Spinal cord (tissue), 10 donors: ENCODE measurements at places on chromosomes 16 and 17. TPM values are rescaled to one million over a fixed set of nuclear protein-coding genes. Genes with fewer than 3 reads are reported as not detected.

DNA sequence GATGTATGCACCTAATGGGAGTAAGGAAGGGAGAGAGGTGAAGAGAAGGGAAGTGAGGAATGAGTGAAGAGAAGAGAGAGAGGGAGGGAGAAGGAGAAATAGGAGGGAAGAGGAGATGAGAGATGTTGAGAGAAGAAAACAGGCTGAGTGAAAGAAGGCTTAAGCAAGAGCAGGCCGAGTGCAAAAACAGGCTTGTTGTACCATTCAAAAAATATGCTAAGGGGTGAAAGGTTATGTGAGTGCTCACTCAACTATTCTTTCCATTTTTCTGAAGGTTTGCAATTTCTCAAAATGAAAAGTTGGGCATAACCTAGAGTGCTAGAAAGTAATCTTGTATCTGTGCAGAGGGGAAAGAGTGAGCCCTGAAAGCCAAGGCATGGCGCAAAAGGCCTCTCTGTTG is 22.9 kb downstream of the RPGRIP1L start:
- peaks cover 3% of the 10 kb centered on the region for H3K36me3 ChIP-seq
- no peaks in the 10 kb centered on the region for H3K4me1 ChIP-seq
- no peak for DNase-seq
- no peak overlapping the region for H3K27ac ChIP-seq

GRCh38 chr16:89166696-89167424 is 4.7 kb upstream of the CDH15 start:
- H3K4me1 ChIP-seq = peaks cover 55% of the 10 kb centered on the region
- H3K27ac ChIP-seq = no peak overlapping the region
- no peak overlapping the region for H3K4me3 ChIP-seq
- H3K27me3 ChIP-seq = peaks cover 12% of the 10 kb centered on the region
- H3K36me3 ChIP-seq = no peaks in the 10 kb centered on the region

DNA sequence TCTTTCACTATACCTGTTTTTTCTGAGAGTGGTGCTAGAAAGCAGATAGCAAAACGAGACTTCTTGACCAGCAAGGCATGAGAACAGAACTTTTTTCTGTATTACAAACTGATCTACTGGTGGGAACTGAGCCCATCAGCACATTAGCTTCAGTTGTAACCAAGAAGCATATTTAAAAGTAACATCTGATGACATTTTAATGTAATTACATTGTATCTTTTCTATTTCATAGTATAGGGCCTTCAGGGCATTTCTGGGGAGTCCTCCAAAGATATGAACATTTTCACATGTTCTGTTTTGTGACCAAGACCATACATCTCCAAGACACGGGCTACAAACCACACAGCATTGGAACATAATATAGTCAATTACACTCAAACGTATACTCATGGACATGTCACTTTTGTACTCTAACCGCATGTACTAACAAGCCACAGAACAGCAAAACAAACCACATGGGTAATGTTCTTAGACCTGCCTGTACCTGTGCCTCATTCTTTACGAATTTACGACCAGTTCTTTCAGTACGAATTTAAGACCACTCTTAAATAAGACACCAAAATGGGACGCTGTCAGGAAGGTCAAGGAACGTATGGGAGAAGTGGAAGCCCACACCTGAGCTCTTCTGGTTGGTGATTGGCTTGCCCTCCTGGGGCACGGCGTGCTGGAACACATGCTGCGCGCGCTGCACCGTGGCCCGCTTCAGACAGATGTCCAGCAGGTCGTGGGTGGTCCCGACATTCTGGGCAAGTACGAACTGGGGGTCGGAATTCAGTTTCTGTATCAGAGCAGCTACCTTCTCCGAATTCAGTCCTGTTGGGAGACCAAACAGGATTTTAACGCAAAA is 825 bp downstream of the BLMH start:
- H3K27me3 ChIP-seq = no peaks in the 10 kb centered on the region
- peaks cover 11% of the 10 kb centered on the region for H3K36me3 ChIP-seq
- no peak overlapping the region for H3K27ac ChIP-seq
- no peak for DNase-seq

DNA sequence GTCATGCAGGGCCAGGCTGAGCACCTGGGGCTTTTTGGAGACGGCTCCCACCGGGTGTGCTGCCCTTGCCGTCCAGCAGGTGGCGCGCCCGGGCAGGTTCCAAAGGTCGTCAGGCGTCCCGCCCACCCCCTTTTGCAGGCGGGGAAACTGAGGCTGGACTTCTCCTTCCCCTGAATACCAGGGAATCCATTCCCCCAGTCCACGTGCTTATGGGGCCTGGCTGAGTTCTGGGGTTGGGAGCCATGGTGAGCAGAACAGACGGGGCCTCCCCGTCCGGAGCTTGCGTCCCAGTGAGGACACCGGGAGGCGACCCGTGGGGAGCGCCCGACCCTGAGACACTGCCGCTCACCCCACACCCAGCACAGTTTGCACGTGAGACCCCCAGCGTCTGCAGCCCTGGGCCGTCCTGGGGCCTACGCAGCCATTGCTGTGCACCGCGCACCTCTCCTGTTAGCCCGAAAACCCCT is 51.8 kb upstream of the JPH3 start:
- H3K27ac ChIP-seq = no peak overlapping the region
- H3K4me1 ChIP-seq = peaks cover 9% of the 10 kb centered on the region
- H3K4me3 ChIP-seq = no peak overlapping the region
- H3K36me3 ChIP-seq = no peaks in the 10 kb centered on the region
- DNase-seq = no peak
- H3K27me3 ChIP-seq = no peaks in the 10 kb centered on the region

- H3K36me3 ChIP-seq = no peaks in the 10 kb centered on the region
- no peak overlapping the region for H3K27ac ChIP-seq
- H3K4me1 ChIP-seq = no peaks in the 10 kb centered on the region
- no peak for DNase-seq
- H3K4me3 ChIP-seq = no peak overlapping the region
Measured at GRCh38 chr17:8350339-8350738, 10.7 kb downstream of the ODF4 start.

DNA sequence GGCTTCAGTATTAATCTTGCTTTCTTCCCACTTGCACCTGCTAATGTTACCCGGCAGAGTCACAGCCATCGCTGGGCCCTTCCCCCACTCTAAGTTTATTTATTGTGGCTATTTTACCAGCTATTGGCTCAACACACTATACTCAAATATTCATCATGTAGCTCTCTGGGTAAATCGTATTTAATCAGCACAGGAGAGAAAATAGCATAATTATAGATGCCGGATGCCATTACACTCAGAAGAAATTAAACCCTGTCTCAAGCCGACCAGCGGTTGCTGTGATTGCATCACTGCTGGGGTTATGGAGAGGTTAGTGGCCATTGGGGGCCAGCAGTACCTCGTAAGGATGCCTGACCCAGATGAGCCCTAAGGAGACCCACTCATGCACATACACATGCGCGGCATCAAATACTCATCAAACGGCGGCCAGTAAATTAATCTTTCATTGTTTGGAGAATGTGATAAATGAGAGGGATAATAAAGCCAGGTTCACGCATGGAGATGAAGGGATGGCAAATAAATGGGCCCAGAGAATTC is 269.5 kb upstream of the ZFHX3 start:
- no peaks in the 10 kb centered on the region for H3K36me3 ChIP-seq
- no peak overlapping the region for H3K4me3 ChIP-seq
- peaks cover 8% of the 10 kb centered on the region for H3K4me1 ChIP-seq
- H3K27ac ChIP-seq = no peak overlapping the region

DNA sequence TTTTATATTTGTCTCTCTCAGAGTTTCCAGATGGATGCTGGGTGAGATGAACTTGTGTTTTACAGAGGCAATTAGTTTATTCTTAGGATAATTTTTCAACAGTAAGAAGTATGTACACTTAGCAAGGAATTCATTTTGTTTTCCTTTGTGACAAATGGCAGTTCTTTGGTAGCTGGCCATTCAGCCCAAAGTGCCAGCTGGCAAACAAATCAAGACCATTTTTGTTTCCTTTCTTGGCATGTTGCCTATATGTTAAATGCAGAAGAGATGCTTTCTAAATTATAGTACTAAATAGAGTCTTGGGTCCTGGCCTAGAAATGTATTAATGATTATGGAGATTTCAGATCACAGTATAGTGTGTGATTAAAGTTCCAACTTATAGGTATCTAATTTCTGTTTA is 337.1 kb downstream of the CNTNAP4 start:
- H3K4me3 ChIP-seq = no peak overlapping the region
- H3K36me3 ChIP-seq = no peaks in the 10 kb centered on the region
- H3K4me1 ChIP-seq = no peaks in the 10 kb centered on the region
- H3K27ac ChIP-seq = no peak overlapping the region
- no peaks in the 10 kb centered on the region for H3K27me3 ChIP-seq

DNA sequence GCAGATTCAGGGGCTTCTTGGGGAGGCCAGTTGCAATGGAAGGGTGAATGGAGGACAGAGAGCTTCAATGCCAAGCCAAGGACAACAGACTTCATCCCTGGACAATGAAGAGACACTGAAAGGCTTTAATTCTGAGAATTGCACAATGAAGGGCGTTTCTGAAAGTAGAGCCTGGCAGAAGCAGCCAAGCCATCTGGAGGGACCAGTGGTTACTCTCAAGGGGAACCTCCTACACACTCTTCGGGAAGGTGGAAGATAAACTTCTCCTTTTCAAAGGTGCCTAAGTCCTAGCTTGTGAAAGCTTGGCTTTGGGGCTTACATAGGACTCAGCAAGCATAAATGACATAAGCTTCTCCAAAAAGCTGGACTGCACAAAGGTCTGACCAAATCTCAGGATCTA is 6.2 kb upstream of the CES1 start:
- H3K27me3 ChIP-seq = no peaks in the 10 kb centered on the region
- H3K27ac ChIP-seq = no peak overlapping the region
- H3K4me1 ChIP-seq = no peaks in the 10 kb centered on the region
- no peak for DNase-seq
- no peak overlapping the region for H3K4me3 ChIP-seq

- DNase-seq = no peak
- H3K36me3 ChIP-seq = no peaks in the 10 kb centered on the region
- H3K4me3 ChIP-seq = no peak overlapping the region
- H3K27me3 ChIP-seq = no peaks in the 10 kb centered on the region
- no peak overlapping the region for H3K27ac ChIP-seq
Measured at GRCh38 chr16:4233431-4233830, 8.4 kb downstream of the SRL start.

DNA sequence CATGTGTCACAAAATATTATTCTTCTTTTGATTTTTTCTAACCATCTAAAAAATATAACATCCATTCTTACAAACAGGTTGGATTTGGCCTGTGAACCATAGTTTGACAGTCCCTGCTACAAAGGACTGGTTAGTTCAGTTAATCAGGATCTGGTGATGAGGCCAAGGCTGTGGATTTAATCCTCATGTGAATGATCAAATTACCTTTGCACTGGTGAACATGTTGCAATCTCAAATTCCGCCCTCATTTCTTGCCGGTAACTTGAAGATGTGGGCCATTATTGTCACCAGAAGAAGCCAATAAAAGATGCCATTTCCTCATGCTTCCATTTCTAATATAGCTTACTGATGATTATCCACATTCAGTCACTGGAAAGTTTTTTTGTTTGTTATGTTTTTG is 35.3 kb upstream of the YPEL2 start:
- H3K27me3 ChIP-seq = no peaks in the 10 kb centered on the region
- no peak for DNase-seq
- H3K4me1 ChIP-seq = no peaks in the 10 kb centered on the region
- H3K4me3 ChIP-seq = no peak overlapping the region

DNA sequence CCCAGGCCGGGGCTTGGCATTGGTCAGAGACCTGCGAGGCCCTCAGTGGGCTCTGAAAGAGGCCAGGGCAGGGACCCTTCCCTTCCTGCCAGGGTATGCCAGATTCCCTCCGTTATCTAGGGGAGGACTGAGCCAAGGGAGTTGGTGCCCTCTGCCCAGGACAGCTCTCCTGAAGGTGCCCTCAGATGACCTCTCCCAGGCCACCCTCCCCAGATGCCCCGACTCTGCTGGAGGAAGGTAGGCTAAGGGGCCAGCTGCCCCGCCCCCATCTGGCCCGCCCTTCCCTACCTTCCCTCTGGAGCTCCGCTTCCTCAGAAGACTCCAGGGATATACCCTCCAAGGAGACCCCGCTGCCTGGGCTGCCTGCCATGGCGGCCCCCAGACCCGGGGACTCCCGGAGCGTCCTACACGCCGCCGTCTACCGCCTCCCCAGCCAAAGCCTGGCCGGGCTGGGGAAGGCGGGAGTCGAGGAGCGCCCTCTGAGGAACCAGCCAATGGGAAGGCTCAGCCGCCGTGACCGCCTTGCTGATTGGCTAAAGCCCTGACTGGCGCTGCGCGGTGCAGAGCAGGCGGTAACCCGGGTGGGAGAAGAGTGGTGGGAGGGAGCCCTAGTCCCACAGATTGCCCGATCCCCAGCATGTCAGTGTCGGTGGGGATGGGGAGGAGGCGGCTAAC is 7.0 kb downstream of the MPP2 start:
- H3K27me3 ChIP-seq = no peaks in the 10 kb centered on the region
- peak; percentile 80 for DNase-seq
- H3K36me3 ChIP-seq = peaks cover 44% of the 10 kb centered on the region
- H3K27ac ChIP-seq = no peak overlapping the region

- H3K27me3 ChIP-seq = no peaks in the 10 kb centered on the region
- no peak overlapping the region for H3K4me3 ChIP-seq
- no peak overlapping the region for H3K27ac ChIP-seq
- H3K36me3 ChIP-seq = no peaks in the 10 kb centered on the region
Measured at GRCh38 chr16:24499193-24499814, 40.1 kb upstream of the RBBP6 start.

DNA sequence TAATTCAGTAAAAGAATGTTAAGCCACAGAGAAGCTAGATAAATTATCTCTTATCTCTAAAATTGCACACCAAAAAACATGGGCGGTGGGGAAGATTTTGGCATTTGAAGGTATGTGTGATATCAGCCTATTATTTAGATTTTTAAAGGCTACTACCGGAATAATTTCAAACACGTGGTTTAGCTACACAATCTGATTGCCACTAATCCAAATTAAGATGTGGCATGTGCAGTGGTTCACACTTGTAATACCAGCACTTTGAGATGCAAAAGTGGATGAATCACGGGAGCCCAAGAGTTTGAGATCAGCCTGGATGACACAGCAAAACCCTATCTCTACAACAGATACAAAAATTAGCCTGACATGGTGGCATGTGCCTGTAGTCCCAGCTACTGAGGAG is 584.5 kb downstream of the HS3ST4 start:
- no peak overlapping the region for H3K4me3 ChIP-seq
- H3K27ac ChIP-seq = no peak overlapping the region
- no peaks in the 10 kb centered on the region for H3K36me3 ChIP-seq
- H3K4me1 ChIP-seq = no peaks in the 10 kb centered on the region
- DNase-seq = no peak

The KRTAP2-2 gene
- not detected for total RNA-seq

The SOX9 gene
- total RNA-seq = 19.7 TPM

The HBQ1 gene
- 6.6 TPM for total RNA-seq

The KRT32 gene
- not detected for total RNA-seq

The CIITA gene
- 1.2 TPM for total RNA-seq

The OTOP3 gene
- not detected for total RNA-seq

The CHST4 gene
- 0.44 TPM for total RNA-seq

The SNAI3 gene
- 0.30 TPM for total RNA-seq

The CIAPIN1 gene
- total RNA-seq = 67.6 TPM
